ENCODE measurements at places on chromosomes 12 and 14.

DNA sequence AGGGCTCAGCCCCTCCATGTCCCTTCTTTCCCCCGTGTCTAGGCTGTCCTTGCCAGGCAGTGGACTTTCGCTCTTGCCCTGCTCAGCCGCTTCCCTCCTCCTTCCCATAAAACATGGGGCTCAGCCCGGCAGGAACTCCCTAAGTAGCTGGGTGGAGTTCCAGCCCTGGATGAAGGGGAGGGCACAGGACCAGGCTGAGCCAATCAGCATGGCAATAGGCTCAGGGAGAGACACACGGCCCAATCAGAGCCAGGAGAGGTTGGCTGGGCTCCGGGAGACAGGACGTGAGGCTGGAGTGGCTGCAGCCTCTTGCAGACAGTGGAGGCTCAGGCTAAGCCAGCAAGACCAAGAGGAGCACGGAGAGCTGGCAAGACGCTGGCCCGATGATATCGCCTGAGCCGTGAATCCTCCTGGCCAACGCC, 54.3 kb downstream of the GALNT9 start:
- no peak for DNase-seq

DNA sequence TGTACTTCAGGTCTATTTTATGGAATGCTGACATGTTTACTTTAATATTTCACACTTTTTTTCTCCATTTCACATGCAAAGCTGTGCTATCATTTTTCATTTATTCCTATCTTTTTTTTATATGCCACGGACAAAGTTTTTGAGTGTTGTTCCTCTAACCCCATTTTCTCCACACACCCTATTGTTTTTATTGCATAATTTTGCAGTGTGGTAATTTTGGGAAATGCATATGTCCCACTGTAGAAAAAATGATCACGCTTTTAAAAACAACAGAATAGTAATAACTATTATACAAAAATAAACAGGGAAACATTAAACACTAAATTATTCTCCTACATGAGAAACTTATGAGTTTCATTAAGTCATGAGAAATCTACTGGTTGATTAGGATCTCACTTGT, 14.2 kb downstream of the ZFC3H1 start:
- DNase-seq, result no peak

DNA sequence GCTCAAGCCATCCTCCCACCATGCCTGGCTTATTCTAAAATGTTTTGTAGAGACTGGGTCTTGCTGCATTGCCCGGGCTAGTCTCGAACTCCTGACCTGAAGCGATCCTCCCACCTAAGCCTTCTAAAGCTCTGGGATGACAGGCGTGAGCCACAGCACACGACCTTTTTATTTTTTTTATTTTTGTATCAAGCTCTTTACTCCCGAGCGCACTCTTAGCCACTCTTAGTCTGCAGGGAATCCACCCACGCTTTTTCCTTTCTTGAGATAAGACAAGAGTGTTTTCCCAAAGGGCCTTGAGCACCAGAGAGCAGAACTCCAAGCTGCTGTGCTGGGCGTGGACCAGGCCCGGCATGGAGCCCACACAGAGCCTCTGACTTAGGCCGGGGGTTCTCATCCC, 23.4 kb downstream of the MAP1LC3B2 start:
- DNase-seq, result no peak

DNA sequence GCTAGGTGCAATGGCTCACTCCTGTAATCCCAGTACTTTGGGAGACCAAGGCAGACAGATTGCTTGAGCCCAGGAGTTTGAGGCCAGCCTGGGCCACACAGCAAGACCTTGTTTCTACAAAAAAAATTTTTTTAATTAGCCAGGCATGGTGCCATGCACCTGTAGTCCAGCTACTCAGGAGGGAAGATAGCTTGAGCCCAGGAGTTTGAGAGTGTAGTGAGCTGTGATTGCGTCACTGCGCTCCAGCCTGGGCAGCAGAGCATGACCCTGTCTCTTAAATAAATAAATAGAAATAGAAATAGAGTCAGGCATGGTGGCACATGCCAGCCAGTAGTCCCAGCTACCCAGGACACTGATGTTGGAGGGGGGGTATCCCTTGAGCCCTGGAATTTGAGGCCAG, 36.7 kb upstream of the CLIP1 start:
- DNase-seq, result no peak

- no peak for DNase-seq
Measured at GRCh38 chr12:66302827-66303169, 505 bp downstream of the HELB start.

DNA sequence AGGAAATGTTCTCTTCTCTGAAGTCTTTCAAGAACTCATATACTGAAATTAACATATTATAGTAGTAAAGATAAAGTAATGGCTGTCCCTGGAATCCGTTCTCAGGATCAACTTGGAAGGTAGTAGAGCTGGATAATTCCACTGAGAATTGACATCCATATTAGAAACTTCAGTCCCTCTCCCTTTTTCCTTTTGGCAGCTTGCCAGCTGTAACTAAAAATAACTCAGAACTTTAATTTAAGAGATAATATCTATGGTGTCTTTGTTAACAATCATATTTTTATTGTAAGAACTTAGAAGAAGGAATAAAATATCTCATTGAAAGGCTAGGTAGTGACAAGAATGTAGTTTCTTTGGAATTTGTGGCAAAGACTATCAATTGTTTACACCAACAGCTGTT, 61.4 kb upstream of the PLEKHA5 start:
- no peak for DNase-seq

- no peak for DNase-seq
Measured at GRCh38 chr12:21773806-21774205, 700 bp downstream of the KCNJ8 start.

DNA sequence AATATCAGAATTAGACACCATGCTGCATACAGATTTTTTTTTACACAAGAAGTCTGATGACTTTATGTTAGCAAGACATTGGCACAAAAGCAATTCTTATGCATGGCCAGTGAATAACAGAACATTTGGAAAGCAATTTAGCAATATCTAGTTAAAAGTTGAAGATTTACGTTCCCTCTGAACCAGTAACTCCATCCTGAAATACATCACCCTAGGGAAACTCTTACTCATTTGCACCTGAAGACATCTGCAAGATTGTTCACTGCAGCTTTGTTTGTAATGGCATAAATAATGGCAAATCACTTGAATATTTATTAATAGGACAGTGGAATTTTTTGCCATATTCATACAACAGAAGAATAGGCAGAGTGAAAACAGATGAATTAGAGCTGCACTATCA, 670.0 kb upstream of the NOVA1 start:
- DNase-seq, result no peak

GRCh38 chr14:103204852-103205540, 81.7 kb downstream of the TNFAIP2 start:
- DNase-seq, result no peak

GRCh38 chr14:104294628-104294982, 156.2 kb downstream of the KIF26A start:
- no peak for DNase-seq

- DNase-seq, result no peak
Measured at GRCh38 chr12:90205165-90205564, 496.5 kb upstream of the ATP2B1 start.

- no peak for DNase-seq
Measured at GRCh38 chr14:93989939-93990338, 7.2 kb upstream of the CCDC197 start.

- DNase-seq, result no peak
Measured at GRCh38 chr12:110616471-110617115, 2.7 kb downstream of the TCTN1 start.

GRCh38 chr12:19075711-19076340, 53.7 kb upstream of the PLEKHA5 start:
- DNase-seq, result no peak

DNA sequence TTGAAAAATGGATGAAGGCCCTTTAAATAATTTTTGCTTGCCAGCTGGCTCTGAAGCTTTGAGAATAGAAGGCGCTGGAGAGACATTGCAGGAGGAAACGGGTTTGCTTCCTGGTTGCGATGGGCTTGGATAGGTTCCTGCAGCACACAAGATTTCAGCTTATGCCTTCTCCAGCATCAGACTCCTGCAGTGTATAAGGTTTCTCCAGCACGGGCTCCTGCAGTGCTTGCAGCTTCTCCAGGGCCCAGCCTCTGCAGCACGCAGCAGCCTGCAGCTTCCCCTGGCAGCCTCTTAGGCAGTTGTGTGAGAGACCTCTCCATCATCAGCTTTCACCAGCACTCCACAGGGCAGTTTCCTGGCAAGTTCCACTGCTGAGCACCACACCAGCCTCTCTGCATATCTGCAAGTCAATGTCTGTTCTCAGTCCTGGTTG, 78.7 kb upstream of the ZDHHC17 start:
- DNase-seq, result no peak

DNA sequence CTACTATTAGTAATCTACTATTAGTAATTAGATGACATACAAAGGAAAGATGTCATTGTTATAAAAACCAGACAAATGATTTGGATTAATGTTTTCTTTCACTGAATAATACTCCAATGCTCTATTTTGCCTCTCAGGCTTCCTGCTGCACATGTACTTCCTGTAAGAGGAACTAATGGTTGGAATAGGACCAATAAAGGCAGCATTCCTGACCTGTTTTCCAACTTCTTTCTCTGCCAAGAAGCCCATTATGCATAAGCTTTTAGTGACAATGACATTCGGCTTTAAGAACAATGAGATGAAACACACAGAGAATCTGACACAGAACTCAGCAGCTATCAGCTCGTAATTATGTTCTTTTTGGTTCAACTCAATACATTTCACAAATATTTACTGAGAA, 5.2 kb upstream of the C12orf56 start:
- DNase-seq, result no peak

DNA sequence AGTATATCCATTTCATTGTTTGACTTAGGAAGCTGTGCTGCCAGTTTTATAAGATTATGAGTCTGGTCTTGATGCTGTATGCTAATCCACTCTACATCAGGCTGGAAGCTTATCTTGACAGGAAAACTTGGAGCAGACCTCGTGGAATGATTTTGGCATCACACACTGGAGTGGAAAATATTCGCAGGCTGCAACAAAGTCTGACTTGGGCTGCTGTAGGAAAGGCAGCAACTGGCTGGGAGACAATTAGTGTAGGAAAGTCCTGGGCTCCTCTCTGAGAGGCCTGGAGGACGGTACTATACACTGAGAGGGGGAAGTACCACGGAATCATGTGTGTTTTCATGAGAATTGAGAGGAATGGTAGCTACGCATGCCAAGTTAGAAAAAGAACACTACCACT, 383.7 kb downstream of the ETNK1 start:
- DNase-seq, result no peak

GRCh38 chr12:47793015-47793681, 20.1 kb downstream of the SLC48A1 start:
- no peak for DNase-seq

GRCh38 chr12:116784238-116784612, 46.1 kb downstream of the RNFT2 start:
- DNase-seq, result no peak

GRCh38 chr14:18688346-18688745, 87.4 kb downstream of the OR11H12 start:
- no peak for DNase-seq

GRCh38 chr12:57533108-57533507, 10.5 kb downstream of the MBD6 start:
- no peak for DNase-seq

DNA sequence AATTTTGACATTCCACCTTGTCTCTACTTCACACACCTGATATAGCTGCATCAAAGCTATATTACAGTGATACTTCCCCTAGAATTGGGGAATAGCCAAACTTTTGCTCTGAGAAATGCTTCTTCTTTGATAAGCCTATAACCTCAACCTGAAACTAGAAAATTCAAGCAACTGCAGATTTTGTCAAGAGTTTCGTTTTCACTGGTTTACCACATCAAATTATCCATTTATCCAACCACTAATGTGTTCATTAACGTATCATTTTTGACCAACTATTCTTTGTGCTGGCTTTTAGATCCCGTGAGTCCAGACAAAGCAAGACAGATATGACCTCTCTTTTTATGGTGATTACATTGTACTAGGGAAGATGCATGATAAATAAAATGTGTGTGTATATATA, 13.5 kb upstream of the TAS2R46 start:
- DNase-seq, result no peak

- DNase-seq, result no peak
Measured at GRCh38 chr14:105255021-105255507, 6.7 kb downstream of the BTBD6 start.

DNA sequence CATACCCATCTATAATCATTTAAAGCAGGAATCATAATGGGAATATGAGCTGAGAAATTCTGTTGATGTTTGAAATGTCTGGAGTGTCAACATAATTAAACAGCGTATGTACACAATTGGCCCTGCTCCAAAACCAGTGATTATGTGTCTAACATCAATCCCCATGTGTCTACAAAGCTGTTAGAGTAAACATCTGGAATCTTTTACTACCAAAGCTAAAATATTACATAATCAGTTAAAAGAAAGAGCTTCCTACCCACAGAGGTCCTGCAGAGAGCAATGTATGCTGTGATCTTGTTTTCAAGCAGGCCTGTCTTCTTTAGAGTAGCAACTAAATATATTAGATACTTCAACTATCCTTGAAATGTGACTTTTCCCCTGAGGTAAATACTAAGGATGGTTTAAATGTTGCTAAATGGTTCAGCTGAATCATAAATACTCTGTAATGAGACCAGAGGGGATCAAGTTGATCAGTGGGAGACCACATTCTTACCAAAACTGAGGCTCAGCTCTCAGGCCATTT, 74.3 kb downstream of the RASSF8 start:
- no peak for DNase-seq

DNA sequence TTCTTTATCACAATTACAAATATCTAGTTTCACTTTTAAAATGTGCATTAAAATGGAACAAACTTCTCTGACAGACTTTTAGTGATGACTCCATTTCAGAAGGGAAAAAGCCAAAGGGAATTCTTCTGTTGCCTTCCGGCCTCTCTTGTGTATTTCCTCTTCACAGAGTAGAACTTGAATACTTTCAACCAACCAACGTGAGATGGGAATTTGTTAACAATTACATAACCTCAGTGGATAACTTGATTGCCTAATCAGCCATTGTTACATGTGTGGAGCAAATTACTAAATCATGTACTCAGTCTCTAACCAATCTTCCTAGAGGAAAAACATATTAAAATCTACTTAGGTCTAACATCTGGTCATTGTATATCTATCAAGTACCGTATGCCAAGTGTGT, 291.1 kb downstream of the SYT1 start:
- no peak for DNase-seq

DNA sequence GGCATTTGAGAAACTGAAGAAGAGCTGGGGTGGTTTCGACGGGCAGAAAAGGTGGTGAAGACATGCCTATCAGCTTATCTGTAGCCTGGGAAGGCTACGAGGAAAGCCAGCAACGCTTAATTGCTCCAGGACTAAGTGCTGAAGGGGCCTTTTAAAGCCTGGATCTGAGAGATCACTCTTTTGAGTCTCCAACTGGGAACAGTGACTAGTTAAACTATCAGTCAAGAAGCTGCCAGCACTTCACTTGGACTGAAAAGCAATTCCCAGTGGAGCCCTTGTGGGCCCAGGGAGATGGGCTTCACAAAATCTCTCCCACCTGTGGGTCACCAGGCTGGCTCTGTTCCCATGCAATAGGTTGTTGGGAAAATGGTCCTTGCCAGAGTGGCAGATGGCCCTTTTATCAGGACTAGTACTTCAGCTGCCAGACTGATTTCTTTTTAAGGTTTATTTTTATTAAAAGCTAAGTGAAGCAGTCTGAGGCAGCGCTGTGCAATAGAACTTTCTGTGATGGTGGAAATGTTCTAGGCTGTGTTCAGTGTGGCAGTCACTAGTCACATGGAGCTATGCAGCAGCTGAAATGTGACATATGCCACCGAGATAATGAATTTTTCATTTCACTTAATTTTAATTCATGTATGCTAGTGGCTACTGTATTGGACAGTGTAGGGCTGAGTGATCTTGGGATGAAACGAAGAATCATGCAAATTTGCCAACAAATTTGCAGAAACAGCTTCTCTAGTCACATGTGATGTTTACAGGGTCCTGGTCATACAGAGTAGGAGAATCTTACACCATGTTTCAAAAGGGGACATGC, 276.8 kb downstream of the PCNX1 start:
- DNase-seq, result no peak
